ENCODE measurements at places on chromosomes 5 and 9. TPM values are rescaled to one million over a fixed set of nuclear protein-coding genes. Genes with fewer than 3 reads are reported as not detected.

DNA sequence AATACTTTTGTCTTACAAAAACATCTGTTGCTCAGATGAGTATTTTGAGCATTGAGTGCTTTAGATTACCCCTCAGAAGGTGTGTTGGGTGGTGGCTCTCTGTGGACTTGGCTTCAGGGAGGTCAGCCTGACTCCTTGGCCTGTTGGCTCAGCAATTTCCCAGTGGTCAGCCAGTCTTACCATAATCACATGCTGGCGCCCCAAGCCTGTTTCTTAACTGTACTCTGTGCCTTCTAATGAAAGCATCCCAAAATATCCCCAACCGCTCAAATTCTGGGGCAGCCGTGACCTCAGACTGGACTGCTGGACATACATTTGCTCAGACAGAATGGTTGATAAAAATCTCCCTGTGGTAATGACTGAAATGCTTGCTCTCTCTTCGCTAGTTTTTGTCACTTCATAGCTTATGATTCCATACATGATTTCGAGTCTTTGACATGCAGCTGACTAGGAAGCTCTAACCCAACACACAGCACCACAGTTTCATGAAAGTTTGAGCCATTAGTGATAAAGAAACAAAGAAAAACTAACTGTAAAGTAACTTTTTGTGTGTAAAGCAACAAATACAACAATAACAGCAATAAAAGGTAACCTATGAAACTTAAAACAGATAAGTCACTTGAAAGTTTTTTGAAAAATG is 562.2 kb upstream of the MEF2C start:
- H3K27ac ChIP-seq, result no peak overlapping the region
- no peak for DNase-seq
- no peaks in the 10 kb centered on the region for H3K36me3 ChIP-seq
- H3K4me1 ChIP-seq, result no peaks in the 10 kb centered on the region

DNA sequence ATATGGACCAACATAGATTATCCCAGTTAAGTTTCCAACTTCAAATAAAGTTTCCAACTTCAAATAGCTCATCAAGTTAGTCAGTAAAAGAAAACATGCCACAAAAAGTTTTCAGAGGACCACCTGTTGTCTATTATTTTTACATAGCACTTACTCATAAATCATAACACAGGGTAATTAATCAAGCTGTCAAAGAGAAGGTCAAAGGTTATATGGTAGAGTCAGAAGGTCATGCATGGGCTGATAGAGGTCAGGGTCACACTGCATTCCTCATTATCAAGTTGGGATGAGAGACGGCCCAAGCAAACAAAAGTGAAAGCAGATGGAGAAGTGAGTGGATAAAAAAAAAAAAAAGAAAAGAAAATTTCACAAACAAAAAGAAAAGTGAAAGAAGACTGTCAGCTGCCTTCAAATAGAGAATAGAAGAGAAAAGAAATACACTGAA is 145.5 kb upstream of the POU5F2 start:
- peaks cover 12% of the 10 kb centered on the region for H3K36me3 ChIP-seq
- no peaks in the 10 kb centered on the region for H3K27me3 ChIP-seq
- H3K27ac ChIP-seq, result peak overlapping the region; percentile 1
- H3K4me1 ChIP-seq, result peaks cover 28% of the 10 kb centered on the region

The ORM1 gene
- total RNA-seq, result not detected

The HAVCR2 gene
- 5.4 TPM for total RNA-seq

DNA sequence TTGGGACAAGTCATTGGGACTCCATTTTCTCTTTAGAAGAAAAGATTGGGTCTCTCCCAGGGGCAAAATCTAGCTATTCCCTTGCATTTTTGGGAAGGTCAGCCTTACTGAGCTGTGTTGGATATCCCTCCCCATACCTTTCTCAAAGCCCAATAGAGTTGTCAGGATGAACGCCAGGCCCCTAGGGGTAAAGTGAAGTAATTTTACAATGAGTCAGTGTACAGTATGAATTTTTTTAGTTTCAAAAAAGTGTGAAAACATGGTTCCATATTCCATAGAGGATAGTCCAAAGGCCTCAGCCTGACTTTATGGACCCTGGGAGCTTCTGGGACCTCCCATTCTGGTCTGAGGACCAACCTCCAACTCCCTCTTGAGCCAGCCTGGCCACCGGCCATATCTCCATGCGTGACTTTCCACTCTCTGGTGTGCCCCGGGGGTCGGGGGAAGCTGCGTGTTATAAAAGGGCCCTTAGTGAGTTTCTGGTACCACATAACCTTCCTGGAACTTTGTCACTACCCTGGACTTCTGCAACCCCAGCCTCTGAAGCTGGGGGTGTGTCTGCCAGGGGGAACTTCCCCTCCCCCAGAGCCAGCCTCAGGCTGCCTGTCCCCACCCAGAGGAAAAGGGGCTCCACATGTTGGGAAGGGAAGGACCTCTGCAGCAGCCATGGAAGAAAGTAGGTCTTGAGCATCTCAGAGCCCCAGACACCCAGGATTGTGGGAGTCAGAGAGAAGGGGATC is 52.4 kb upstream of the SYNPO start:
- H3K4me1 ChIP-seq, result no peaks in the 10 kb centered on the region
- H3K27ac ChIP-seq, result no peak overlapping the region
- H3K4me3 ChIP-seq, result no peak overlapping the region
- no peak for DNase-seq
- no peaks in the 10 kb centered on the region for H3K36me3 ChIP-seq

DNA sequence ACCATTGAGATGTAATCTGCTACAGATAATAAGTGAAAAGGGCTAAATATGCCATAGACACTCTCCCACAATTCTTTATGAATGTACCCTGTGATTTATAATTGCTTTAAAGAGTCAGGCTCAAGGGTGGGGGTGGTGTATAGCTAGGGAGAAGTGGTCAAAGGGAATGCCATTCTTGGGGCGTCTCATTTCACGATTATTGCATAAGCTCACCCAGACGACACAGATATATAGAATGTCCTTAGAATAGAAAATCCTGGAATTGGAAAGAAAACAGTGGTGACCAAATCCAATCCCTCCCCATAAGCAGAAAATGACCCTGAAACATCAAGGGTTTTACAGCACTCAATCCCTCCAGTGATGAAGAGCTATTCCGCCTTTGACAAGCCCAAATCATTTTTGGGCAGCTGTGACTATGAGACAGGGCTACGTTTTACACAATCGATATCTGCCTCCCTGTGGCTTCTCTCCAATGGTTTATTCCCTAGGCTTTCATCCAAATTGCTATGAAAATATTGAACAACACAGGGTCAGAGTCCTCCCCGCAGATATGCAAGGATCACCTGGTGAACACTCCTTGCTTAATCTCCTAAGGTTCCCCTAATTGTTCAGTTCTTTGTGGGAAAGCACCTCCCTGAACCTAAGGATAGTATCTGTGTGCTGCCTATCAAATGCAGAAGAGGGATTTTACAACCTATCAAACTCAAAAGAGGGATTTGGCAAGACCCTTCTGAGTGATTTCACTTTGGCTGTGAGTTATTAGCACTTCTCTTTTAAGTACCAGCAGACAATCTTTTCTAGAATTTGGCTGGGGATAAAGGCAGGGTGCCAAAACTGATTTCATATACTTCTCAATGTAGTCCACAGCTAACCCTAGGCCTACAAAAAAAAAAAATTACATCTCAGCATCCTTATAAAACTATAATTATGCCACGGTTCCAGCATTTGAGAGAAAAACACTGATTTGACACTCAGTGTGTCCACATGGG is 144.9 kb upstream of the CDH6 start:
- H3K4me1 ChIP-seq, result no peaks in the 10 kb centered on the region
- no peak overlapping the region for H3K27ac ChIP-seq
- DNase-seq, result no peak
- H3K36me3 ChIP-seq, result no peaks in the 10 kb centered on the region
- H3K4me3 ChIP-seq, result no peak overlapping the region

DNA sequence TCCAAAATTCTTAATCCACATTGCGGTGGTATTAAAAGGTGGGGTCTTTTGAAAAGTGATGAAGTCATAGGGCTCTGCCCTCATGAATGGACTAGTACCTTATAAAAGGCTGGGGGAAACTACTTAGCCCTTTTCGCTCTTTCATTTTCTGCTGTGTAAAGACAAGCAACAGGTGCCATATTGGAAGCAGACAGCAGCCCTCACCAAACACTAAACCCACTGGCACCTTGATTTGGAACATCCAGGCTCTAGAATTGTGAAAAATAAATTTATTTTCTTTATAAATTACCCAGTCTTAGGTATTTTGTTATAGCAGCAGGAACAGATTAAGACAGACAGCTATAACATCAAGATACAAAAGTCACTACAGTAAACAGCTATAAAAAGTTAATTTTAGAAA is 12.8 kb downstream of the PJA2 start:
- no peak overlapping the region for H3K4me3 ChIP-seq
- no peaks in the 10 kb centered on the region for H3K27me3 ChIP-seq
- no peak overlapping the region for H3K27ac ChIP-seq
- peaks cover 10% of the 10 kb centered on the region for H3K36me3 ChIP-seq
- no peak for DNase-seq

The PSD2 gene
- total RNA-seq, result 0.19 TPM

GRCh38 chr5:21661184-21661583 is 1192.0 kb downstream of the CDH12 start:
- H3K27ac ChIP-seq, result no peak overlapping the region
- H3K27me3 ChIP-seq, result no peaks in the 10 kb centered on the region
- H3K4me1 ChIP-seq, result no peaks in the 10 kb centered on the region
- H3K4me3 ChIP-seq, result no peak overlapping the region
- no peak for DNase-seq

- H3K27ac ChIP-seq, result no peak overlapping the region
- H3K4me3 ChIP-seq, result no peak overlapping the region
- H3K36me3 ChIP-seq, result peaks cover 2% of the 10 kb centered on the region
- H3K27me3 ChIP-seq, result peaks cover 79% of the 10 kb centered on the region
Measured at GRCh38 chr5:169301986-169302385, 1.0 kb upstream of the SLIT3 start.

The BARHL1 gene
- not detected for total RNA-seq

Data from naive thymus-derived CD8-positive, alpha-beta T cell (primary cell).